Right forelimb (tissue), 1 donor: ENCODE measurements at places on chromosomes 2 and 18.

GRCh38 chr2:193442293-193442692, 1247.6 kb upstream of the TMEFF2 start:
- no peak for DNase-seq

GRCh38 chr2:60298006-60298696, 255.3 kb downstream of the BCL11A start:
- no peak for DNase-seq

- no peak for DNase-seq
These were observed 11.7 kb downstream of the LYPD6B start for GRCh38 chr2:149050188-149050587.

GRCh38 chr2:437756-438393, 150.0 kb upstream of the ALKAL2 start:
- no peak for DNase-seq

DNA sequence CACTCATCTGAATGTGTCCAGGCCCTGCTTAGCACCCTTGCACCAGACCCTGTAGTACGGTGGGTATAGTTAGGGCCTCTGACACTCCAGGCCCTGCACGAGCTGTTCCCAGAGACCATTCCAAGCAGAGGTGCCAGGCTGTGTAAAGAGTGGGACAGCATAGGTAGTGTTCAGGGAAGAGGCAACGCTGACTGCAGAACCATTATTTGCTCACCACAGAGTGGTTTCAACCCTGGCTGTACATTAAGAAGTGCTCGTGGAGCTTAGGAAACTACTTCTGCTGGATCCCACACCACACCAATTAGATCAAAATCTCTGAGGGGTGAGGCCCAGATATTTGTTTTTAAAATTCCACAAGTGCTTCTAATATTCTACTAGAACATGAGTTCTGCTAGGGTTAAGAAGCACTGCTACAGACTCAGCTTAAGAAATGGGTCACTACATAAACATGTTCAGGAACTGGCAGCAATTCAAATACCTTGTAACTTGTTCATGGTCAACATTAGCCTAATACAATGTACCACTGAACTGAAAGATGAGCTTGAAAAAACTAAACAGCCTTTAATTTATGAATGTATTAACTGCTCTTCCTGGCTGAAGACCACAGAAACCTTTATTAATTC, 183.0 kb downstream of the MYO5B start:
- no peak for DNase-seq

DNA sequence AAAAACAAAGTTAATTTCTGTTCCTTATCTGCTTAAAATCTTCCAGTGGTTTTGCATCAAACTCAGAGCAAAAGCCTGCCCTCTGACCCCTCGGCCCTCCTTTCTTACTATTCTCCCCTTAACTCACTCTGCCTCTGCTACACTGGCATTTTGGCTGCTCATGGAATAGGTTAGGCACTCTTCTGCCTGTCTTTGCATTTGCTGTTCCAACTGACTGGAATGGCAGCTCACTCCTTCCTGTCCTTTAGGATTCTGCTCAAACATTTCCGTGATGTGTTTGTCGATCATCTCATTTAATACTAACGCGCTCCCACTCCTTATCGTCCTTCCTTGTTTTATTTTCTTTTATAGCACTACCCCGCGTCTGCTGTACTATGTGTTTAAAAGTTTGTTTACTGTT, 815 bp downstream of the CEBPZ start:
- DNase-seq = no peak

- DNase-seq = no peak
These were observed 124.8 kb upstream of the SLC39A10 start for GRCh38 chr2:195532255-195532627.

GRCh38 chr2:13034861-13035260, 318.1 kb downstream of the TRIB2 start:
- no peak for DNase-seq

- no peak for DNase-seq
These were observed 116.2 kb downstream of the MTCL1 start for GRCh38 chr18:8821531-8821930.

DNA sequence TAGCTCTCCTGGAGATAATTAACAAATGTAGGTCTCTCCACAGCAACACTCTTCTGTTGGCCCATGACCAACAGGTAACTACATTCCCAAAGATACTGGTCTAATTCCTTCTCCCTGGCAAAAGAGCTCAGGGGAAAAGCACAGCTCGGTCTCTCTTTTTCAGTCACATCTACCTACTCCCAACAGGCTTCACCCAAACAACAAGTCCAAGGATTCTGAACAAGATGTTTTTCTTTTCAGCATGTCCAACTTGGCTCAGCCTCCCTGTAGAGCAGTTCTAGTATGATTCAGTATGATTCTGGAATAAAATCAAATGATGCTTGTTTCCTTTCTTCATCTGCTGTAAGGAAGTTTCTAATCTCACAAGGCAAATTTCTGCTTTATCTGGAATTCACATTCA, 1704.8 kb upstream of the PIK3C3 start:
- DNase-seq = no peak

DNA sequence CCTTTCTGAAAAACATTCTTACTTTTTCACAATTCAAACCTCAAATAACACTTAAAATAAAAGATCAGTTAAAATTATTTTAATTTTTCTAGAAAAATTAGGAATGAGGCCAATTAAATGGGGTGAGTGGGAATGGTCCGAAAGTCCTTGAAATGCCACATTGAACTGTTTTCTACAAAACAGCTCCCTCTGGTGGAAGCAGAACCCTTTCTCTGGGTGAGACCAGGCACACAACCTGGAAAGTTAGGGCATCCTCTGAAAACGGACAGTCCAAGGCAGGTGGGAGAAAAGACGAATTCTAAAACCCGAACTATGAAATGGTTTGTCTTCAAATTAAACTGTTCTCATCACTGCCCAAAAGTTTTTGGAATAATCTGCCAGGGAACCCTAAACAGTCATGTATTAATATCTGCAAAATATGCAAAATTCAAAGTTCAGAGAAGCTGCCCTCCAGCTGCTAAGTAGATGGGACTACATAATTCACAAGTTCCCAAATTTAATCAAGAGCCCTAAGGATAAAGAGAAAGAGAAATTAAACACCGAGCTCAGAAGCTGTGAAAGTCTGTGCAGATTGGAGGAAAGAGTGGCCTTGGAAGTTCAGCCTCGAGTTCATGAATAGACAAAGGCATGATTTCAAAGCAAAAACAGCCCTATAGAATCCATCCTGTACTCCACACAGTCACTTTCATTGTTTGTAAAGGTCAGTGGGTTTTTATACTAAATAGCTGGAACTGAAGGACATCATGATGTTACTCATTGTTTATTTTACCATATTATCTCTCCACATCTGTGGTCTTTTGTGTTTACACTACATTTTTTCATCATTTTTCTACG, 108.3 kb downstream of the PIEZO2 start:
- DNase-seq = no peak

DNA sequence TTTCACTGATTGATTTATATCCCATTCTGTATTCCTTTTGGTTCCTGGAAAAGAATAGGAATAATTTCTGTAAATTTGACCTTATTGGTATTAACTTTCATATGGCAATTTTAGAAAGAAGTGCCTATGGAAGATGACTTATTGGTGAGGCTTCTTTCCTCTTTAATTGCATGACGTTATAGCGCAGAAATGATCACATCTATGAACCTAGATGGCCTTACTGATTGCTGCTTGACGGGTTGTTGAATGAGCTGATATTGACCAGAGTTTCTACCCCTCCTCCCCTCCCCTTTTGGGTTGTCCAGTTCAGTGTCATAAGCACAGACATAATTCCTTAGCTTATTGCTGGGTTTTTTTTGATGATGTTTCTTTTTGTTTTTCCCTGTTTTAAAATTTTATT, 14.6 kb downstream of the ACSL3 start:
- DNase-seq = no peak

DNA sequence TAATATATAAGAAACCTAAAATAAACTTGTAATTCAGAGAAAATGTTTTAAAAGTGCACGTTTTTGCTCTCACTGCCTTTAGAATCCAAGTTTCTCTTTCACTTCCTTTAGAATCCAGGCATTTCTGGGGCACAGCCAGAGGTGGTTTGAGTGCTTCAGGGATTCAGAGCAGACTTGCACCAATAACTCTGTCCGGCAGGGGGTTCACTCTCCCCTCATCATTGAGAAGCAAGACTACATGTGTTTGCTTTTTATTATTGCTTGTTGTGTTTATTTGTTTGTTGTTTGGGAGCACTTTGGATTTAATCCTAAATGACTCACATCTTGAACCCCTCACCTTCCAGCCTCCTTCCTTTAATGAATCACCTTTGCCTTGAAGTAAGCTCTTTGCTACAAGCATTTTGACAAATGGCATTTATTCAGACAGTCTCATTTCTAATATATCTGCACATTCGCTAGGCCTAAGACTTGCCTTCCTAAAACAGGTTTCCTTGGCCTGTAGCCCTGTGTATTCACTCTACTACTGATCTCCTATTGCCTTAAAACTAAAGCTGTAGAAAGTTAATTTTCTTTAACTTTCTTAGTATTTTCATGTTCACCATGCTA, 233.5 kb upstream of the ATP5MC3 start:
- peak; percentile 78 for DNase-seq

- no peak for DNase-seq
These were observed 23.4 kb downstream of the MBOAT2 start for GRCh38 chr2:8980096-8980495.

DNA sequence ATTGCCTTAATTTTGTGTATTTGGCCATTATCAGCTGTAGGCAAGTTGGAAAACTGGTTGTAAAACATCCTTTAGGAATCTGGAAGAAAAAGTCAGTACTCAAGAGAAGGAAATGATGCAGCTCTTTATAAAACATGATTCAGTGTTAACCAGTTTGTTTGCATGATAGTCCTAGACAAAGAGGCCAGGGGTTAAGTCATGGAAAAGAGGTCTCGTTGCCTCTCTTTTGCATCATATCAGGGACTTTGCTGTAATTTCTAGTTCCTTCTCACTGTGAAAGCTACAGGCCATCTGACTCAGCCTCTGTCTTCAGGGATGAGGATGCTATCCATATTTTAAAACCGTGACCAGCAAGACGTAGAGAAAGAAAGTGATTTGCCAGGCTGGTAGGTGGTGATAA, 38.0 kb downstream of the NPAS2 start:
- DNase-seq = no peak

- no peak for DNase-seq
These were observed 126.0 kb downstream of the KCNH7 start for GRCh38 chr2:162712598-162712997.

- DNase-seq = no peak
These were observed 722.6 kb downstream of the METTL4 start for GRCh38 chr18:1848716-1849115.

DNA sequence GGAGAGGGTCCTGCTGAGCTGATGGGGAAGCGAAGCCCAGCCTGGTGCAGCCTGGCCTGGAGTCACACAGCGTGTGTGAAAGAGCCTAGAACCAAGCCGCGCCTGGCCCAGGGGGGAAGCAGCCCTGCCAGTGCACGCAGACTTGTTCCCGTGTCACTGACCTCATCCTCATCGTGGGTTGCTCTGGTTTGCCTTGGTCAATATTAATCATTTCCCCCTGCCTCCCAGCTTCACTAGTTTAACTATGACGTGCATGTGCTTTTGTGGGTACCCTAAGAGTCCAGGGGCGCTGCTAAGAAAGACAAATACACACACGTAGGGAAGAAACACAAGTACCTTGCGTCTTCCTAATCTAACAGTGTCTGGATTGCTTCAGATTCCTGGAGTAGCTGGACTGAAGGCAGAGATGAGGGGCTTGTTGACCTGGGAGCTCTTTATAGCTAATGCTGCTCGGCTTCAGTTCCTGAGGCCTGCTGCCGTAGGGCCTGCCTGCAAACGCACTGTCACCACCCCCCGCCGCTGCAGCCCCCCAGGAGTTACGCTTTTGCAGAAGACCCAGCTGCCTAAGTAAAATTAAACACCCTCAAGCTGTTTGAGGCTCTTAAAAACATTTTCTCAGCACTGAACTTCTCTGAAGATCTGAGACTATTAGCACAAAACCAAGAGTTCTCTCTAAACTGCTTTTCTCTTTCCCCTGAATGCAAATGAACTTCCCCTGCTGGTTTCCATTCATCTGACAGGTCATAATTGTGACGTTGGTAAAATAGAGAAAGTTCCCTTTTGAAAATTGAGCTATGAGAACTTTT, 159.2 kb downstream of the FAM210A start:
- DNase-seq = no peak

DNA sequence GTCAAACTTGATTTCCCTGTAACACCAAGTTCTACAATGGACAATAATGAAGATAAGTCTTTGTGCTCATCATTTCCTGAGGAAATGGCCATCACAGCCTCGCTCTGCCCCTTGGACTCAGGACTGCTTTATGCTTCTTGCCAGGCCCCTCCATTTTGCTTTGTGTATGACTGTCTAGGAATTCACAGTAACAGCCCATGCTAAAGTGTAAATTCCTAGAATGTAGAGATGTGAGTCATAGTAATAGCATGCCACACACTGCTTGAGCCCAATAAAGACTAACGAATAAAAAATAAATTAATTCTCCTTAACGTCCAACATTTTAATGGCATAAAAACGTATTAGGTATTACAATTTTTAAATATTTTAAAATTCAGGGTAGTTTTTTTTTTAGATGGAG, 226.5 kb downstream of the PID1 start:
- DNase-seq = no peak

DNA sequence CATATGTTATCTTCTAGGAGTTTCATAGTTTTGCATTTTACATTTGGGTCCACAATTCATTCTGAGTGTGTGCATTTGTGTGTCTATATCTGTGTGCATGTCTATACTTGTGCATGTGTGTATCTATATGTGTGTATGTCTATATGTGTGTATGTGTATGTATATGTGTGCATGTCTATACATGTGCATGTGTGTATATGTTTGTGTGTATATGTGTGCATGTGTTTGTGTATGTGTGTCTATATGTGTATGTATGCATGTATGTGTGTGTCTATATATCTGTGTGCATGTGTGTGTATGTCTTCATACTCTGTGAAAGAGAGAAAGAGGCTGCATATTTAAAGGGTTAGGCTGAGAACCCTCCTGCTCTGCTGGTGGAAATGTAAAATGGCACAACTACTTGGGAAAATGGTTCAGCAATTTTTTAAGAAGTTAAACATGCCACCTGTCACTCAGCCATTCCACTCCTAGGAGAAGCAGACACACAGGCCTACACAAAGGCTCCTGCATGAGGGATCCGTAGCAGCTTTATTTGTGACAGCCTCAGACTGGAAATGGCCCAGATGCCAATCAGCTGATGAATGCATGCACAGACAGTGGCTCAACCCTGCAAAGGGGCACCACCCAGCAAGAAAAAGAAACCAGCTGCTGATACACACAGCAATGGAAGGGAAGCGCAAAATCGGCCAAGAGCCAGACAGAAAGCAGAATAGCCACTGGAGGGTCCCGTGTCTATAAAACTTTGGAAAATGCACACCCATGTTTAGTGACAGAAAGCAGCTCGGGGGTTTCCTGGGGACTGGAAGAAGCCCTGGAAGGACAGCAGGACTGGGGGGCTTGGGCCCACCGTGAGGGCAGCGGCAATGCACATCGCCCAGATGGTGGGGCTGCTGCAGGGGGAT, 146.8 kb downstream of the SEPTIN10 start:
- no peak for DNase-seq

GRCh38 chr2:38690499-38691420, 24.8 kb downstream of the GALM start:
- no peak for DNase-seq

DNA sequence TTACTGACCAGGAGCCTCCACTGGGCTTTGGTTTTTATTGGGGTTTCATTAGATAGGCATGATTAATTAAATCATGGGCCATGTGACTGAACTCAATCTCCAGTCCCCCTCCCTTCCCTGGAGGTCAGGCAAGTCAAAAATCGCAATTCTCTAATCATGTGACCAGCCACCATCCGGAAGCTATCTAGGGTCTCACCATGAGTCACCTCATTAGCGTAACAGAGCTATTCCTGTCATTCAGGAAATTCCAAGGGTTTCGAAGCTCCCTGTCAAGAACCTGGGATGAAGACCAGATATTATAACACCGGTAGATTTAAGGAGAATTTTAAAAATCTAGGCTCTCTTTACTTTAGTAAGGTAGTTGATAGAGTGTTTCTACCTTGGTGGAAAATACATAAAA, 180.3 kb upstream of the TCF4 start:
- no peak for DNase-seq
